Liver (tissue), 10 donors: ENCODE measurements at places on chromosomes 2 and 18.

- DNase-seq, result no peak
Measured at GRCh38 chr2:24339856-24340262, 20.5 kb downstream of the ITSN2 start.

DNA sequence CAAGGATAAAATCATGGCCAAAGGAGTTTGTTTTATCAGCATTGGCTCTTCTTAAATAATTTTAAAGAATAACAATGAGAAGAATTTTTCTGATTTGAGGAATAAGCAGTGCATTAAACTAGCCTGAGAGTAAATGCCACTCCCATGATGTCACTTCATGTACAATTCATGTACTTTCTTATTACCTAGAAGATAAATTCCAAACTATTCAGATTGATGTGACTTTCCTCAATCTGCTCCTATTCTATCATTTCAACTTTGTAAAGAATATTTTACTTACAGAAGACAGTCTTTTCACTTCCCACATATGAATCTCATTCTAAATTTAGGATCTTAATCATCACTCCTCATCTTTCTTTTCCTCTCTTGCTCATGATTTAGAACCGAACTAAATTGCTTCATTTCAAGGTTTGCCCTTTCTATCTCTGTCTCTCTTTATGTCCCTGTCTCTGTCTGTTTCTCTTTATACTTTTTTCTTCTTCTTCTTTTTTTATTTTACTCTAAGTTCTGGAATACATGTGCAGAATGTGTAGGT lies 1142.0 kb upstream of the PIK3C3 start:
- DNase-seq, result no peak

- DNase-seq, result no peak
Measured at GRCh38 chr2:220856486-220856885, 715.6 kb downstream of the EPHA4 start.

DNA sequence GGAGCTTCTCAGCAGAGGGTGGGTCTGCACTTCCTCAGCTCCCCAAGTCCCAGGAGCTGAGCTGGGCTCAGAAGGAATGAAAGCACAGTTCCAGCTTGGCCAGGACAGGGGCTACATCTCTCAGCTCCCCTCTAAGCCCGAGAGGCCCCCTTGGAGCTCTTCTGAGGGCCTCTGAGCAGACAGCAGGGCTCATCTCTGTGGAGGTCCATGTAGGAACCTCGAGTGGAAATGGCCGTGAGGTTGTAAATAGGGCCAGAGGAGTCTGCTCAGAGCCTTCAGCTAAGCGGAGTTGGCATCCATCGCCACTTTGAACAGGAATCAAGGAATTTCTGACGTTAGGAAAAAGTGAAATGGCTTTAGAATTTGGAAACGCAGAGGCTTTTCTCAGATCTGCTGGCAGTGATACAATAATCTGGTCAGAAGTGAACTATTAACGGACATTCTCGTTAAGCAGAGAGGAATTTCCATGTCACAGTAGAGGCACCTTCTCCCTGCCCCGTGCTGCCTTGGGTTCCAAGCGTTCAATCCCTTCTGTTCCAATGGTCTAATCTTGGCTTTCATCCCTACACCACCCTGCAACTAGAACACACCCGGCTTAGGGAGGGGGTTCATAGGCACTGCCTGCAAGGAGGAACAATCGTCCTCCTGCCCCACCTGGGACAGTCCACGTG lies 213.9 kb downstream of the NDUFA10 start:
- peak; percentile 16 for DNase-seq

- no peak for DNase-seq
Measured at GRCh38 chr2:43191947-43192516, 34.4 kb downstream of the ZFP36L2 start.
